Kidney epithelial cell (primary cell): ENCODE measurements at places on chromosomes 5 and 9.

- no peak for DNase-seq
Measured at GRCh38 chr5:57094753-57095683, 78.8 kb upstream of the GPBP1 start.

GRCh38 chr5:3606121-3606831 is 10.6 kb downstream of the IRX1 start:
- DNase-seq = no peak

GRCh38 chr5:134784241-134784920 is 25.8 kb downstream of the DDX46 start:
- no peak for DNase-seq

GRCh38 chr9:137276473-137277328 is 825 bp upstream of the TOR4A start:
- DNase-seq = no peak

DNA sequence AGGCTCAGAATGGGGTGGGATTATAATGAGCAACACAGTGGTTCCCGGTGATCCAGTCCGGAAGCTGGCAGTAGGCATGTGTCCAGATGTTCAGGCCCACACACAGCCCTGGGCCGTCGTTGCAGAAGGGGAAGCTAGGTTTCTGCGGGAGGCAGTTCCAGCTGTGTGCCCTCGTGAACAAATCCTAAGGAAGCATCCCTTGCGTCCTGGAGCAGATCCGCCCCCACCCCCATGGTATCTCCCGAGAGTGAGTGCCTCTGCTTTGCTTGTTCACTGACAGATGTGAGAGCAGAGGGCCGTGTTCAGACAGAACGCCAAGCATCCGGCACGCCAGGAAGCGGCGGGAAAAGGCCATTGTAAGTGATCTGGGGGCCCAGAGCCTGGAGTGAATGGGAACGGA is 104.8 kb downstream of the PDE6A start:
- no peak for DNase-seq

GRCh38 chr5:181241393-181241975 is 2.2 kb downstream of the RACK1 start:
- peak; percentile 48 for DNase-seq

GRCh38 chr5:145989428-145989827 is 53.0 kb downstream of the SH3RF2 start:
- no peak for DNase-seq

- DNase-seq = no peak
Measured at GRCh38 chr9:121651295-121652020, at the start of gene DAB2IP. DAB2IP (plus strand) TSS chr9:121651634; CDS start chr9:121651776, 142 bp downstream.

DNA sequence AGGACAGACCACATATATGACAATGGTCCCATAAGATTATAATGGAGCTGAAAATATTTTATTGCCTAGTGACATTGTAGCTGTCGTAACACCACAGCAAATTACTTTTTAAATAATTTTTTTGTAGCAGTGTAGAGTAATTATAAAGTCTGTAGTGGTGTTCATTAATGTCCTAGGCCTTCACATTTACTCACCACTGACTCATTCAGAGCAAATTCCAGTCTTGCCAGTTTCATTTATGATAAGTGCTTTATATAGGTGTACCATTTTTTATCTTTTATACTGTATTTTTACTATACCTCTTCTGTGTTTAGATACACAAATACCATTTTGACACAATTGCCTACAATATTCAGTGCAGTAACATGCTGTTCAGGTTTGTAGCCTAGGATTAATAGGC is 67.6 kb downstream of the TLE4 start:
- no peak for DNase-seq

- no peak for DNase-seq
Measured at GRCh38 chr9:68950689-68951088, 63.2 kb downstream of the PRKACG start.

GRCh38 chr5:137758715-137759306 is 4.6 kb upstream of the HNRNPA0 start:
- no peak for DNase-seq

GRCh38 chr5:116135344-116135743 is 50.5 kb downstream of the COMMD10 start:
- DNase-seq = no peak

GRCh38 chr9:71162126-71162525 is 40.7 kb upstream of the TRPM3 start:
- DNase-seq = no peak

- DNase-seq = no peak
Measured at GRCh38 chr5:35345222-35345621, 114.9 kb upstream of the PRLR start.

GRCh38 chr9:132749306-132749705 is 79.0 kb downstream of the GTF3C4 start:
- DNase-seq = no peak

GRCh38 chr9:123946101-123946821 is 16.3 kb upstream of the DENND1A start:
- no peak for DNase-seq

GRCh38 chr9:90526386-90526785 is 116.2 kb downstream of the DIRAS2 start:
- no peak for DNase-seq

DNA sequence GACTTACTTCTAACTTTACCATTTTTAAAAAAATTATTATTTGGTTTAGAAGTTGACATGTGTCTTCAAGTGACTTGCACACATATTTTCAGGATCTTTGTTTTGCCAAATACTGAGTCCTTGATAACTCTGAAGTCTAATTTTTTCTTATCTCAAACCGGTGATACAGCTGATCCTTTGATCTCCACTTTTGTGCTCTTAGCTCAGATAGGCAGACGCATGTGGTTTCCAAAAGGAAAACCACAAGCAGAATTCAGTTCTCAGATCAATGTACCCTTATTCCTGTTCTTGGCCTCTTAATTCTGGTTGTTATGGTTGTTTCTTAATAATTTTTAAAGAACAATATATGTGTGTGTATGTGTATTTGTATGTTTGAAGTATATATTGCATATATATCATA is 238.3 kb upstream of the EDIL3 start:
- DNase-seq = no peak

DNA sequence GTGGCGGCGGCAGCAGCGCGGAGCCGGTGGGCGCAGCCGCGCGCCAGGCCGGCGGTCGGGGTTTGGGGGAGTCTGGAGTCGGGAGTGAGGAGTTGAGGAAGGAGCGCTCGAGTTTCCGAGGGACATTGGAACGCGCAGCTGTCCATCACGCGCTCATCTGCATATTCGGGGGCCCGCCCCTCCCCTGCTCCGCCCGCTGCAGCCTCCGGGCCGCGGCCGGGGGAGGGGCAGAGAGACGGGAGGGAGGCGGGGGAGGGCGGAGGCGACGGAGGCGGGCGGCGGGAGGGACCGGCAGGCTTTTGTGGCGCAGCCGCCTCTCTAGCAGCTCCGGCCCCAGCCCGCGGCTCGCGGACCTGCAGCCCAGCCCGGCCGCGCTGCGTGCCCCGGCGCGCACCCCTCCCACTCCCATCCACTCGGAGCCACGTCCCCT is at the start of gene IRX2:
IRX2 (minus strand) TSS at position 86 of the 430 bp plus-strand sequence. CDS start 264 bp downstream, outside the sequence.
- peak; percentile 21 for DNase-seq

DNA sequence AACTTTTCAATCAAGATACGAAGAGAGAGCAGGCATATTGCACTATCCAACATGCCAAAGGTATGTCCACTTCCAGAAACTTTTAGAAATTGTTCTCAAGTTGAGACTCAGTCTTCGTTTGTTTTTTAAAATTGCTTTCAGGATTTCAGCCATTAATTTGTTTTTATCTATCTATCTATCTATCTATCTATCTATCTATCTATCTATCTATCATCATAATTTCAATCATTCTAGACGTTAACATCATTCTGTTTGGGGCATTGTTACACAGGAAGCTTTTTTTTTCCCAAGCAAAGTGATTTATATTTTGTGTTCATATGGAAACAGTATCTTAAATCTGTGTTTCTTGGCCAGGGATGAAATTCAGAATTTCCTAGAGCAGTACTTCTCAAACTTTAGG is 7.6 kb downstream of the ERAP2 start:
- no peak for DNase-seq

DNA sequence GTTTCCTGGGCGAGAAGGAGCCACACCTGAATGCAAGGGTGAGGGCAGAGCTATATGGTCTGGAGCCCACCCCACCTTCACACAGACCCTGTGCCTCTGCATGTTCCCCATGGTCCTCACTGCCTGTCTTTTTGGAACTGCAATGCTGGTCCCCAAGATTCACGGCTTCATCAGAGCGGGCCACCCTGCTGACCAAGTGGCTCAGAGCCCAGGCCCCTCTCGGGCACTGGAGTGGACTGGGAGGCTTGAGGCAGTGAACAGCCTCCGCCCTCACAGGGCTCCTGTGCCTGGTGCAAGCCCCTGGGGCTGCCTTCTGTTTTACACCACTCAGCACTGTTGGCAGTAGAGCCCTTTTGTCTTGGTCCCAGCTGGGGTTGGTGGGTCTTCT is 143.2 kb downstream of the CACNA1B start:
- no peak for DNase-seq

GRCh38 chr5:167709625-167710024 is 581.8 kb upstream of the WWC1 start:
- no peak for DNase-seq

DNA sequence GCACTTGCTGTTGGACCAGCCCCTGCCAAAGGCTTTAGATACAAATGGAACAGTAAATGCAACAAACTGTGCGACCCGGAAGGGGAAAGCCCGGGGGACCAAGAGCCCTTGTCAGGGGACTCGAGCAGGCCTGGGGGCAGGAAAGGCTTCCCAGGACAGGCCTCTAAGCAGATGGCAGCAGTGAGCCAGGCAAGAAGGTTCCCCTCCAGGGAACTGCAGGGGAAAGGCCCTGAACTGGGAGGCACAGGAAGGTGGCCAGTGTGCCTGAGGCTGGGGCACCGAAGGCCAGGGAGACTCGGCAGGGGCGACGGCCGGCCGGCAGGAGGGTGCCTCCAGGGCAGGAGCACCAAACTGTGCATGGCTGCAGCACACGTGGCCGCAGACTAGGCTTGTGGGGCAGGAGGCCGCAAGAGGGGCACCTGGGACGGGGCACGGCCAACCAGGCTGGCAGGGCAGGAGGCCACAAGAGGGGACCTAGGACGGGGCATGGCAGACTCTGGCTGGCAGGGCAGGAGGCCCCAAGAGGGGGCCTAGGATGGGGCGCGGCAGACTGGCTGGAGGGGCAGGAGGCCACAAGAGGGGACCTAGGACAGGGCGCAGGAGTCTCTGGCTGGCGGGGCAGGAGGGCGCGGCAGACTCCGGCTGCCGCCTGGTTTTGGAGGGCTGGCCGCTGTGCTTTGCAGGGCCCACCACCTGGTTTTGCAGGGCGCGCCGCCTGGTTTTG is 10.0 kb downstream of the VAV2 start:
- DNase-seq = no peak

DNA sequence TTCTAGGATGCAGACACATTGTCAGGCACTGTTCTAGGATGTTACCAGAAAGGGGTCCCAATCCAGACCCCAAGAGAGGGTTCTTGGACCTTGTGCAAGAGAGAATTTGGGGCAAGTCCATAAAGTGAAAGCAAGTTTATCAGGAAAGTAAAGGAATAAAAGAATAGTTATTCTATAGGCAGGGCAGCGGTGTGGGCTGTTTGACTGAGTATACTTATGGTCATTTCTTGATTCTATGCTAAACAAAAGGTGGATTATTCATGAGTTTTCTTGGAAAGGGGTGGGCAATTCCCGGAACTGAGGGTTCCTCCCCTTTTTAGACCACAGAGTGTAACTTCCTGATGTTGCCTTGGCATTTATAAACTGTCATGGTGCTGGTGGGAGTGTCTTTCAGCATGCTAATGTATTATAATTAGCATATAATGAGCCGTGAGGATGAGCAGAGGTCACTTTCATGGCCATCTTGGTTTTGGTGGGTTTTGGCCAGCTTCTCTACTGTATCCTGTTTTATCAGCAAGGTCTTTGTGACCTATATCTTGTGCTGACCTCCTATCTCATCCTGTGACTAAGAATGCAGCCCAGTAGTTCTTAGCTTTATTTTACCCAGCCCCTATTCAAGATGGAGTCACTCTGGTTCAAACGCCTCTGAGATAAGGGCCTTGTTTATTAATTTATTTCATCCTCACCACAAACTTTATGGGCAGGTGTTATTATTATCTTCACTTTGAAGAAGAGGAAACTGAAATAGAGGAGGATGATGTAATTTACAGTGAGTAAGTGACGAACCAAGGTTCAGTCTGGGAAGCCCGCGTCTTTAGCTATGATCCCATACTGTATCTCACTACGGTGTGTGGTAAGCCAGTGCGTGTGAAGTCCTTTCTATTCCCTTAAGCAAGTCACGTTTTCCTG is 186.0 kb upstream of the KLF4 start:
- no peak for DNase-seq

- DNase-seq = no peak
Measured at GRCh38 chr9:127173063-127173462, 50.6 kb upstream of the ANGPTL2 start.

GRCh38 chr5:93404246-93404645 is 176.8 kb downstream of the NR2F1-AS1 start:
- no peak for DNase-seq

- DNase-seq = no peak
Measured at GRCh38 chr9:107000218-107000617, 137.3 kb downstream of the ZNF462 start.

- DNase-seq = no peak
Measured at GRCh38 chr9:12849486-12850003, 74.7 kb downstream of the LURAP1L start.

DNA sequence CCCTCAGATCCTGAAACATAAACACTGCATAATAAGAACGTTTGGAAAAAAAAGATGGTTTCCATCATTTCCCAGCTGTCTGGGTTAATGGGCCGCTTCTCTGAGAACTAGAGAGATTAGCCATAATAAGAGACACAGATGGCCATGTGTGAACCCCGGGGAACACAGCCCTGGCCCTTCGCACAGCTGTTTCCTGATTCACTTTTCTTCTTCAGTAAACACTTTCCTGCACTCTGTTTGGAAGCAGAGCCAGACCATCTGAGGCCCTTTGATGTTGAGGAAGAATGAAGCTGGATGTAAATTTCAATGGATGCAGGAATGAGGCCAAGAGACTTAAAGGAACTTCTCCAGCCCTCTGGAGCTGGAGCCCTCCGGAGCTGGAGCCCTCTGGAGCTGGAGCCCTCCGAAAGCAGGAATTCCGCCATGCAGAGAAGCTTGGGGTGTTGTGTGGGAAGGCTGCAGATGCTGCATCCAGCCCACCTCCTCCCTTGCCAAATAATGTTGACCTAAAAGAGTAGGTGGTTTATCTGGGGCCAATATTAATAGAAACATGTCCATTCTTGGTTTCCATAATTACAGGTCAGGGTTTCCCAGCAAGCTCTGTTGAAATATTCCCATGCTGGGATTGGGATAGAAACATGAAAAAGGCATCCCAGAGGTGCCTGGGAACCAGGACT is 218.9 kb downstream of the NXNL2 start:
- DNase-seq = no peak

GRCh38 chr5:68087866-68088265 is 127.7 kb upstream of the PIK3R1 start:
- DNase-seq = no peak
